ENCODE measurements at places on chromosomes 7 and 10.

- DNase-seq: peak; percentile 95
Observed at GRCh38 chr10:97407211-97407951, 6.2 kb upstream of the RRP12 start.

- no peak for DNase-seq
Observed at GRCh38 chr10:98611436-98611835, 164.7 kb upstream of the HPS1 start.

GRCh38 chr10:15345450-15345849 lies 25.6 kb downstream of the FAM171A1 start:
- peak; percentile 48 for DNase-seq

DNA sequence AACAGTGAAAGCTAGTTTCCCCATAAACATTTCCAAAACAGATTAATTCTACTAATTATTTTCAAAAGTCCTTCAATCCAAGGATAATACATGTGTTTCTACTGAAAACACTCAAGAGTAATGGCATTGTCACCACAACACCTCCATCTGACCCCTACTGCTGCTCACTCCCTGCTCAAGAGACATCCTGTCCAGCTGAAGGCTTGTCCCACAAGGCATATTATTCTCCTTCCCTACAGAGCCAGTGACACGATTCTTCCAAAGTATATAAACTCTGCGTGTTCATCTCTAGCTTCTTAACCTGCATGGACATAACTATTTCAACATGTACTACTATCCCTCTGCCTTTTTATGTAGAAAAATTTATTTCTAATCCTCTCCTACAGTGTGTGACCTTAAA lies 182.1 kb downstream of the CPEB3 start:
- DNase-seq: no peak

DNA sequence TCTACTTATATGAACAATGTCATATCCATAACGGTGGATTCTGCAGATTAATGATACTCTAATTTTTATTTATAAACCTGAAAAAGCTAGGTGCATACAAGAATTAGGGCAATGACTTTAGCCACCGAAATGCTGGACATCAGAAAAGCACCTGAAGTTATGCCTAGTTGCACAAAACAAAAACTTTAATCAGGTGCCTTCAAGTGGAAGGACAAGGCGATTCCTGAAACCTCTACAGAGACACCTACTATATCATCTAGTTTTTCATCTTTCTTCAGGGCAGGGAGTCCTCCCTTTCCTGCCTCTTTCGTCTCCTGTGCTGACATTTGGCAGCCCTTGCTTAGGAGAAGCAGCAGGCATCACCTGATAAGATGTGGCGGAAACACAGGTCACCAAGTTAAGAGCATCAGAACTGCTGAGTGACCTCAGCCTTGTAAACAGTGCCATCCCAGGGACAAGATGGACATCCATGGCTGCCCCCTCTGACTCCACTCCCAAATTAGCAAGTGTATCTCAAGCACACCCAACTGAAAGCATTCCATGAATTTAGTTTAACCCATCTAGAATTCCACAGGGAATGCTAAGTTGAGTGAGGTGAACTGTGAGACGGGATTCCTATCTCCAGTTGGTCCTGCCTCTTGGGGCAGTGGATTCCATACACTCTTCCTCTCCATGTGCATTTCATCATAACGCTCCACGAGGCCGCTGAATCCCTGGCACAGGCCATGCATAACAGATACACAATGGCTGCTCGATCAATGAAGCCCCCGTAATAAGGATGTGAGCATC lies 5.8 kb downstream of the ITPRIP start:
- no peak for DNase-seq

DNA sequence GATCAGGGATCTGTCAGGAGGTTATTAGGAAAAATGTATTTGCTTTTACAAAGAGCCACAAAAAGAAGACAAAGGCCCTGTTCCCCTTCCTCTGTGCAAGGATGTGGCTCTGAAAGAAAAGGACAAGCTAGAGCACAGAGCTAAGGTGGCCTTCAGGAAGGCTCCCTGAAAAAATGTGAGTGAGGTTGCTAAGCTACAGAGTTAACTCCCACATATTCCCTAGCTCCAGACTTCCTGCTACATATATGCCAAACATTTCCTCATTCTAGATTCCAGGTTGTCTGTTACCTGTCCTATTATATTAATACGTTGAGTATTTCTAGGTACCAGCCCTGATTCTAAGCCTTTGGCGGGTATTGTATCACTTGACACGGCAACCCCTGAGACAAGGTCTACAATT lies 369.0 kb downstream of the PARD3 start:
- no peak for DNase-seq

- no peak for DNase-seq
Observed at GRCh38 chr7:7686811-7687508, 31.4 kb downstream of the RPA3 start.

DNA sequence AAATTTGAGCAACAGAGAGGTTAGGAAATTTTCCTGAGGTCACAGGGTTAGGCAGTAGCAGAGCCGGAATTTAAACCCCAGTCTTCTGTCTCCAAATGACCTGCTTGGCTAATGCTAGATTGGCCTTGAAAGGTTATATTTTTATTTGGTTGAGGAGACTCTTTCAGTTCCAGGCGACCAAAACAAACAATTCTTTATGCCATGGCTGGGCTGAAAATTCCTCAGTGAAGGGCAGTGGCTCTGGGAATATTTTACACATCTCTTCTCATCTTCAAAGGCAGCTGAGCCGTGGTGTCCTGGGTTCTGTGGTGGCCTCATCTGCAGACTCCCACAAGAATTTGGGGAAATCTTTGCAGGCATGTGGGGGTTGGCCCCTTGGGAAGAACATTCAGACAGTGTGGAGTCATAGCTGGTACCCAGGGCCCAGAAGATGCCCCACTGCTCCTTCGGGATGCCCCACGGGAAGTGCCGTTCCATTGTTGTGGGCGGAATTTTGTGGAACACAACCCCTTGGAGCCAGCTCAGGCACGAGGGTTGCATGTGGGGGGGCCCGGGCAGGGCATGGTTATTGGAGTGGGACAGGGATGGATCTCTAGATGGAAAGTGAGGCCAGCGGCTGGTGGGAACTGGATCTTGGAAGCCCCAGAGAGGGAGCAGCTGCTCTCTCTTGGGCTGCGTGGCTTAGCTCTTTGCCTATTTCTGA lies 33.2 kb downstream of the RPS24 start:
- DNase-seq: no peak

DNA sequence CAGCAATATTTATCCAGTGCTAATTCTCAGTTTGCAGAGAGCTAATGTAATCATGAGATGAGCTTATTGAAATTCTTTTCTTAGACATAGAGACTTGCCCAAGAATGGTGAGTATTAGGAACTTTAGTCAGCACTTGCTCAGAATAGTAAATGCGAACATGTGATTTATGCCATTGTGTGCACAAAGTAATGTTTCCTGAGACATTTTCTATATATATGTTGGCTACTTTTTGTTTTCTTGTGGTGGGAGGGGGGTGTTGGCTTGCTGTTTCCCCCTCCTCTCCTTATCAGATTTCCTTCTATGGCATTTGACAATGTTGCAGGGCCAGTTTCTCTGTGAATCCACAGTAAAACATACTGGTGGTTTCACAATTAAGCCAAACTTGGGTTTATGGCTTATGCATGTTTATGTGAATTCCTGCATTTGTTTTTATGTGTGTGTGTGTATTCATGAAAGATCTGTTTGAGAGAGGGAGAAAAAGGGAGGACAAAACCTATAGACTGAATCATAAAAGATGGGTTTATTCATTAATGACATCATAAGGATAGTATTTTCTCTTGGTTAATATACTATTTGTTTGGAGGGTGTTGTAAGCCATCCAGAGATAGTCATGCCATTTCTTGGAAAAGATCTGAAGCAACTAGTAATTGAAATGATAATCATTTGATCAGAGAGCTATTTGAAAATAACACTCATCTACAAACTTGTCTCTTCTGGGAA lies 36.3 kb downstream of the ARID5B start:
- DNase-seq: peak; percentile 58

GRCh38 chr10:114096864-114097263 lies 53.2 kb downstream of the ADRB1 start:
- peak; percentile 16 for DNase-seq

GRCh38 chr7:122619664-122620063 lies 79.3 kb downstream of the RNF133 start:
- DNase-seq: no peak

DNA sequence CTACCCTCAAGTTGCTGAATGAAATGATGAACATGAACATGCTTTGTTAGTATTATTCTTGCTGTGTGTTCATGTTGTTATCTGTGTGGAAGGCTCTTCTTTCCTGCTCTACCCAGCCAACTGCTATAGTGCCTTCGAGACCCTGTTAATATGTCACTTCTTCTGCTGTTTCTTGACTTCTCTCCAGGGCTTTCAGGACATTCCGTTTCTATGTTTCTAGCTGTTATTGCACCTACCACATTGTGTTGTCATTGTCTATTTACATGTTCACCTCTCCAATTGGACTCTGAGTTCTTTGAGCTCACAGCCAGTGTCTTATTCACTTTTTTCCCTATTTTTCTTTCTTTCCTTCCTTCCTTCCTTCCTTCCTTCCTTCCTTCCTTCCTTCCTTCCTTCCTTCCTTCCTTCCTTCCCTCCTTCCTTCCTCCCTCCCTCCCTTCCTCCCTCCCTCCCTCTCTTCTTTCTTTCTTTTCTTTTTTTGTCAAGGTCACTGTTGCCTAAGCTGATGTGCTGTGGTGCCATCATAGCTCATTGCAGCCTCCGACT lies 40.4 kb downstream of the BAMBI start:
- no peak for DNase-seq

DNA sequence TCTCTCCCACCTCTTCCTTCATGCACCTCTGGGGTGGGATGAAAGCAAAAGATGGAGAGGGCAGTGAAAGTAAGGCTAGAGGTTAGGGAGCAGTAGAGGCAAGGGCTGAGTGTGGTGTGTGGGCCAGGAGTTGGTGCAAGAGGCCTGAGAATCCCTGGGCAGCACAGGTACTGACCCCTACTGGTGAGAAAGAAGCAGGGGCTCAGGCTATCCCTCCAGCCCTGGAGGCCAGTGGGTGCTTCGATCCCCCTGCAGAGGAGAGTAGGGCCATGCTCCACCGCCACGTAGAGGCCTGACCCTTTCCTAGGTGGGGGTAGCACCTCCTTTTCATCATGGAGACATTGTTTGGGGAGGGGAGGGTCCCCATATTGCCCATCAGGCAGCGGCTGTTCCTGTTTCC lies 9.8 kb downstream of the CDHR1 start:
- no peak for DNase-seq

GRCh38 chr7:20290505-20291111 lies 40.1 kb upstream of the ITGB8 start:
- DNase-seq: no peak

GRCh38 chr10:132743925-132744490 lies 41.9 kb downstream of the NKX6-2 start:
- DNase-seq: no peak

GRCh38 chr7:137476937-137477336 lies 133.4 kb upstream of the PTN start:
- no peak for DNase-seq
